ENCODE measurements at places on chromosomes 7 and 10.

DNA sequence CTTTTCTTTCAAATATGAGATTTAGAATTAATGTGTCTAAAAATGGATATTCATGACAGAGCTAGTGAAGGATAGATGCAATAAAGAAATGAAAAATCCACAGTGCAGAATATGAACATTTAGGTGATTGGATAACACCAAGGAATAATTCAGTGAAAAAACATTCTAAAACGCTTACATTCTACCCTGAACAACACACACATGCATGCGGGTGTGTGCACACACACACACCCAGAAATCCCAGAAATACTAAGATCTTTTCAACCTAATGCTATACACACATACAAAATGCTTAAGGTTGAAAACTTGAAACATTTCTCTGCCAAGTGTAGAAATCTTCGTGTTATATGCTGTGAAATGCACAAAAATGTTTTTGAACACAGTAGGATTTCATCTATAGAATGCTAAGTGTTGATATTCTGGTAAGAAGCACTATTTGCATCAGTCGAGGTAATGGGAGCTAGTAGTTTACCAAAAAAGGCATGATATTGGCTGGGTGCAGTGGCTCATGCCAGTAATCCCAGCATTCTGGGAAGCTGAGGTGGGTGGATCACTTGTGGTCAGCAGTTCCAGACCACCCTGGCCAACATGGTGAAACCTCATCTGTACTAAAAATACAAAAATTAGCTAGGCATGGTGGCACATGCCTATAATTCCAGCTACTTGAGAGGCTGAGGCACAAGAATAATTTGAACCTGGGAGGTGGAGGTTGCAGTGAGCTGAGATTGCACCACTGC is 600.6 kb downstream of the PHTF2 start:
- DNase-seq: peak; percentile 68

GRCh38 chr10:123229927-123230630 is 75.9 kb downstream of the BUB3 start:
- DNase-seq: no peak

DNA sequence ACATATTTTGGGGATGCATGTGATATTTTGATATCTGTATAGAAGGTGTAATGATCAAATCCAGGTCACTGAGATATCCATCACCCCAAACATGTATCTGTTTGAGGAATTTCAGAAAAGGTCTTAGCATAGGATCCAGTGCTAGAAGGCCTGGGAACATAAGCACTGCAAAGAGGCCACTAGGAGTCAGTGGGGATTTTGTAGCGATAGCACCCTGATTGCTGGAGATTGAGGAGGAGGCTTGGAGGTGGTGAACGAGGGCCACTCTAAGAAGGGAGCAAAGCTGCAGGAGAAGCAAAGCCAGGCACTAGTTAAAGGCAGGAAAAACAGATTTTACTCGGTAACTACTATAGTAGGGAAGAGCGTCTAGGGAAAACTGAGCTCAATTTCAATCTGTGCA is 324.0 kb downstream of the LHFPL3 start:
- DNase-seq: no peak

DNA sequence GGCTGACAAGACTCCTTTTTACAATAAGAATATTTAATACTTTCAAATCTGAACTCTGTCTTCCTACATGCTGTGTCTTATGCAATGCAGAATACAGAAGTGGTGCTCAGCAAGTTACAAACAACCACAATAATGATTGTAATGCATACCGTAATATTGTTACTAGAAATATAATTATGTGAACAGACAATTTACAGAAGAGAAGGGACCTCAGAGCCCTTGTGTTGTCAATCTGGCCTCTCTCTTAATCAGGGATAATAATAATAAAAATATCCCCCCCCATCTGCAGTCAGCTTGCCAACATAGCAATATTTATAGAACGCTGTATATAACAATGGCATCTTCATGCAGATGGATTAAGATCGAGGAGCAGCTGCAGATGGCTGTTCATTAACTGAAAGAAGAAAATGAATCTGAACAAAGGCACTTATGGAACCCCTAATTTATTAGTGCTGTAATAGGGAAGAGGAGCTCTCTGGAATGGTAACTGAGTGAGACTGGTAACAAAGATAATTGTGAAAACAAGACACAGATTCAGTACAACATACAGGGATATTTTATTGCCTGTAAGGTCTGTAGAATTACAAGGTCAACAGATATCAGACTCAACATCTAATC is 106.3 kb downstream of the TMEM26 start:
- no peak for DNase-seq

GRCh38 chr7:34453150-34453549 is 204.9 kb upstream of the NPSR1 start:
- peak; percentile 63 for DNase-seq

- no peak for DNase-seq
These were observed 3.5 kb downstream of the FBXL15 start for GRCh38 chr10:102424145-102424544.

DNA sequence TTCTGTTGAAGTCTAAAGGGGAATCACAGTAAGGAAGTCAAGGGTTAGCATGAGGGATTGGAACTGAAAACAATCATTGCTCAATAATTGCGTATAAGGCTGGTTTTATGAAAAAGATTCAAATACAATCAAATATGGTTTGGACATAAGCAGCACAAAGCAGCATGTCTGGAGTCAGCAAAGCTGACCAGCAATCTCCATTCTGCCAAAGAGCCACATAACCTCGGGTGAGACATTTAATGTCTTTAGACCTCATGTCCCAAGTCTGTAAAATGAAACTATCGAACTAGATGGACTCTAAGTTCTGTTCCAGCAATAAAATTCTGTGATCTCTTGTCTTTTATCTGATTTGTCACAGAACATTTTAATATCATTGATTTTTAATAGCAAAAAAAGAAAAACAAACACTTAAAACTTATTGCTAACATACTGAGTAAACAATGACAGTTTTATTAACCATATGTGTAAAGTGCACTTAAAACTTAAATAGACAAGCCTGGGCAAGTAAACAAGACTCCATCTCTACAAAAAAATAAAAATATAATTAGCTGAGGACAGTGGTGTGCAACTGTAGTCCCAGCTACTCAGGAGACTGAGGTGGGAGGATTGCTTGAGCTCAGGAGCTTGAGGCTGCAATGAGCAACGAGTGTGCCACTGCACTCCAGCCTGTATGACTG is 217.0 kb downstream of the MAGI2 start:
- no peak for DNase-seq

GRCh38 chr10:122126763-122127659 is 138.0 kb downstream of the TACC2 start:
- peak; percentile 87 for DNase-seq

DNA sequence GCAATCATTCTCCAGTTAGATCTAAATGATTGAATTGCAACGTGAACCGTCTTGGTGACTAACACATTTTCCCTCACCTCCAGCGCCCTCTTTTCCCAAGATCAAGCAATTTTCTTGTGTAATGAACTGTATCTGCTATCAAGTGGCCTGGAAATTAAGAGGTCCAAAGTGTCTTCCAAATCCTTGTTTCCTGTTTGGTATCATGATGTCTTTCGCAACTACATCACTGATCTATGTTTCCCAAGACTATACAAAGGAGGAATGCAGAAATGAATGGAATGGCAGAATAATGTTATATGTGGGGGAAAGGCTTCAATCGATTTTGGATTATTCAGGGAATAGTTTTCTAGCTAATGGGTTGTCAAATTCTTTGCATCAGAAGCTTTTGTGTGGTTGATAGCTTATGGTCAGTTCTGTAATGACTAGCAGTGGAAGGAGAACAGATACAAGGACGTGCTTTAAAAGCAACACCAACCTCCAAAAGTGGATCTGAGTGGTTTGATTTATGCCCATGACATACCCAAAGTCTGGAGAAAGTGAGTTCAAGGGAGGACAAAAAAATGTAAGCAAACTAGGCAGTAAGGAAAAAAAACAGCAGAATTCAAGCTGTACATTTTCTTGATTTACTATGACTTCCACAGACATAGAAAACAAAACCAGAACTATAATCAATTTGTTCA is 14.6 kb upstream of the ZEB1 start:
- peak; percentile 65 for DNase-seq

- no peak for DNase-seq
These were observed 3.1 kb downstream of the CD36 start for GRCh38 chr7:80641548-80641947.

DNA sequence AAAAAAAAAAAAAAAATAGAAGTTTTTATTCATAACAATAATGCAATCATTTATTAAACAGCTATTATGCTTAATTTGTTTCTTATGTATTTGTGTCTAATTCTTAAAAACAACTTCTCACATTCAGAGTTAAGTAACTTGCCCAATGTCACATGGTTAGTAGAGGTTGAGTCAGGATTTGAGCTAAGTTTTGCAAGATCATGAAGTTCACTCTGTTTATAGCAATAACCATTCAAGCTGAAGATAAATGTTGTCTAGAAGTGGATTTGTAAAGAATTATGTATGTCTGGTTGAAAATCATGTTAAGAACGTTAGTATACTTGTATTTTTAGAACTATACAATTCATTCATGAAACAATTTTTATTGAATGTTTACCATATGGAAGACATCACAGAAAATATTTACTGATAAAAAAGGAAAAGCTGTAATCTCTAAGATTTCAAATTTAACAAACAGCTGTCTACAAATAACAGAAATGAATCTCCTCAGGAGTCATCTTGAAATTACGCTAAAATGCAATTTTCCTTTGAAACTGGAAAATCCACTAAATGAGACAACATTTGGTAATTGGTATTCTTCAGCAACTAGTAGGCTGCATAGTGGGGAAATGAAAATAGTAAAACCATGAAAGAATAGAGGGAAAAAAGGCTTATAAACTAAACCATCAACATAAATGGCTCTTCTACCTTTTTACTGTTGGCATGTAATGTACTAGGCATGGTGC is 70.5 kb upstream of the AHR start:
- no peak for DNase-seq

DNA sequence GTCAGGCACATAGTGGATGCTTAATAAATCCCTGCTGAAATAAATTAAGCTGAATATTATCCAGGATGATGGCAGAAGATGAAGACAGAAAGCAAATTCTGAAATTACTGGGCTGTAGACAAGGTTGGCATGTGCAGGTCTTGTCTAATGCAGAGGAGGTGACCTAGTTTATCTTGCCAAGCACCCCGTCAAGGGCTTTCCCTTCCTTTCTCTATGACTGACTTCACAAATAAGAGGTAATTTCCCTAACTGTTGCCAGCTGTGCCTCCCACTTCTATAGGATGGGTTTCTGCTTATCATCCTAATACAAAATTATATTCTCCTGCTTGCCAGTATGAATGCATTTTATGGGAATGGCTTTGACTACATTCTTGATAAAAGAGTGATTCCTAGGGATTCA is 38.0 kb downstream of the LHFPL3 start:
- DNase-seq: no peak

DNA sequence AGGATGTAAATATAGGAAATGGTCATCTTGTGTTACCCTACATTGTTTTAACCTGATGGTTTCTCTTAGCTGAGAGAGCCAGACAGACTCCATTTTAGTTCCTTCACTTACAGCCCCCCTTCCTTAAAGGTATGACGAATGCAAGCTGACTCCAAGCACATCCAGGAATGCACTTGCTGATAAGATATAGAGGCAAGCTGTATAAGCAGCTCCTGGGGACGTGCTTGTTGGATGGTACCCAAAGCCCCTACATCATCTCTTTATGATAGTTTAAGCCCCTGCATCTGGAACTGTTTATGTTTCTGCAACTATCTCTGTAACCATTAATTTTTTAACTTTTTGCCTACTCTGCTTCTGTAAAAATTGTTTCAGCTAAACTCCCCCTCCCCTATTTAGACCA is 41.7 kb downstream of the ZNF25 start:
- DNase-seq: no peak

GRCh38 chr7:50397320-50397970 is 52.7 kb downstream of the FIGNL1 start:
- DNase-seq: no peak

DNA sequence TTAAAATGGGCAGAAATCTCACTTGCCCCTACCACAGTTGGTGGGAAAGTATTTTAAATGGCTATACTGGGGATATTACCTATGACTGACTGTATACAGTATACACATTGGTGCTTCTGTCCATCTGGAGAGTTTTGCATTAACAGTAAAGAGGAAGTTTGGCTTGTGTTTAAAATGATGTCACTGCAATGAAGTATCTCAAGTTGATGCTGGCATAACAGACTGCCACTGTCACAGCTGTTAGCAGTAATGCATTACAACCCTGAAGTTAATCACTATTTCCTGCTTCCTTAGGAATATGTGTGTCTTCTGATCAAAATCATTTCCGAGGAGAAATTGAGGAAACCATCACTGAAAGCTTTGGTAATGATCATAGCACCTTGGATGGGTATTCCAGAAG is 1.9 kb downstream of the DKK1 start:
- peak; percentile 36 for DNase-seq

GRCh38 chr10:93437086-93437945 is 44.8 kb downstream of the MYOF start:
- DNase-seq: peak; percentile 100

DNA sequence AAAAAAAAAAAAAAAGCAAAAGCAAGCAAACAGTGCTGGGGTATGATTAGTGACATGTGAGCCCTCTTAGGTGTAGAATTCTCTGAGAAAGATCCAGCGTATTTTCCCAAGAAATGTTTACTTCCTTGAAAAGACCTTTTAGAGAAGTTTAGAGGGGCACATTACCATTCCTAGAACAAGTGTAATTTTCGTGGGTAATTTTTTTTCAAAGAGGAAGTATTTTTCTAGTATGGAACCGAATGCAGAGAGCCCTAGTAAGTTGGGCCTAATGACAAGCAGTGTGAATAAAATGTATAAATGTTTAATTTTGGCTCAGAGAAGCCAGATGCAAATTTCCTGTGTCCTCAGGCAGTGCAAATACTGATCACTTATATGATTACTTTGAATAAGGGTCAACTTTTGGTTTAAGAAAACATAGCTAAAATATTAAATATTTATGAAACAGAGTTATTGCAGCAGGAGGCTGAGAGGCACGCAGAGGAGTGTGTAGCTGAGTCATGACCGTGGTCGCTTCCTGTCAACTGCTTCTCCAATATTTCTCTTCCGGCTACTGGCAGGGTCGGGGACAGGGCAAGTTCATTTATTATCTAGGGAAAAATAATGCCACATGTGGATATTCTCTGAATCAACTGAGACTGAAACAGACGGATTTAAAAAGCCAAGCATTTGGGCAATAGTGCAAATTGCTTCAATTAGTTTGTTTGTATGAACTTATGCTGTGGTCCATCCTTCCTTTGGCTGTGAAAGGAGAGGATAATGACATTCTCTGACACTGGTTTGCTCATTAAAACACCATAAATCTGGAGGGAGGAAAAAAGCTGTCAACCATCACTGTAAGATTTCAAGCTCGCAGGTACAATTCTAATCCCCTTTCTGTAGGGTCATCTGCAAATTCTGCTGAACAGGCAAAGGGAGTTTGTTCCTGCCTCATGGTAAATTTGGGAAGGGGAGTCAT is 495.2 kb downstream of the GLRX3 start:
- no peak for DNase-seq

- DNase-seq: peak; percentile 1
These were observed 402.3 kb upstream of the PCDH15 start for GRCh38 chr10:55203319-55203718.

- DNase-seq: no peak
These were observed 3.9 kb upstream of the GPRIN2 start for GRCh38 chr10:46560381-46560780.

DNA sequence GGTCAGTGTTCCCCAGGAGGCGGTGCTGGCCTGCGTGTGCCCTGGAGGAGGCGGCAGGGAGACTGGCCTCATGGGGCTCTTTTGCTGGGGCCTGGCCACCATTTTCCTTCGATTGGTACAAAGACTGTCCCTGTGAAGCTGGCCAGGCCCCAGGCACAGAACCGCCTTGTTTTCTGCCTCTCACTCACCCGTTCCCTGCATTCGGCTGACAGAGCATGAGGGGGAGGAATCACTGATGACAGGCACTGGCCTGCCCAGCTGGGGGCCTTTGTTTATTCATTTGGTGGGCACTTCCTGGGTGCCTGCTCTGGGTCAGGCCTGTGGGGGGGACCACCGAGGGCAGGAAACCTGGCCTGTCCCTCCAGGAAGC is 139.2 kb downstream of the FAM53B start:
- no peak for DNase-seq
